Tibial nerve (tissue), 4 donors: ENCODE measurements at places on chromosomes 6 and 20.

DNA sequence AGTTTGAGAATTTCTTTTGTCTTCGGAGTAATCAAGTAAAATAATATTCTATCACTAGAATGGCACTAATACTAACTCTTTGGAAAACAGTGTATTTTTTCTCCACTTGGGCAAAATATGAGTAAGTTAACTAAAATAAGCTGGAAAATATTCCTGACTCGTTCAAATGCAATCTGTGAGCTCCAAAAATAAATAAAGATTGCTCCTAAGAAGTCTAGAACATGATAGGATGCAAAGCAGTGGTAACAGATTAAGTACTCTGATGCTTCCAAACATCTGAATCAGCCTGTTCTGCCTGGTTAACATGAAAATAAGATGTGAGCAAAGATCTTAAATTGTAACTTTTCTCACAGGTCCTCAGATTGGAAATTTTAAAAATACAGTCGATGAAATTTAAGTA, 285.1 kb upstream of the ID4 start:
- no peak for DNase-seq

GRCh38 chr6:149545258-149545753, 537 bp downstream of the PPIL4 start:
- DNase-seq = no peak

- DNase-seq = no peak
Observed at GRCh38 chr6:110233770-110234374, 53.6 kb downstream of the CDC40 start.

DNA sequence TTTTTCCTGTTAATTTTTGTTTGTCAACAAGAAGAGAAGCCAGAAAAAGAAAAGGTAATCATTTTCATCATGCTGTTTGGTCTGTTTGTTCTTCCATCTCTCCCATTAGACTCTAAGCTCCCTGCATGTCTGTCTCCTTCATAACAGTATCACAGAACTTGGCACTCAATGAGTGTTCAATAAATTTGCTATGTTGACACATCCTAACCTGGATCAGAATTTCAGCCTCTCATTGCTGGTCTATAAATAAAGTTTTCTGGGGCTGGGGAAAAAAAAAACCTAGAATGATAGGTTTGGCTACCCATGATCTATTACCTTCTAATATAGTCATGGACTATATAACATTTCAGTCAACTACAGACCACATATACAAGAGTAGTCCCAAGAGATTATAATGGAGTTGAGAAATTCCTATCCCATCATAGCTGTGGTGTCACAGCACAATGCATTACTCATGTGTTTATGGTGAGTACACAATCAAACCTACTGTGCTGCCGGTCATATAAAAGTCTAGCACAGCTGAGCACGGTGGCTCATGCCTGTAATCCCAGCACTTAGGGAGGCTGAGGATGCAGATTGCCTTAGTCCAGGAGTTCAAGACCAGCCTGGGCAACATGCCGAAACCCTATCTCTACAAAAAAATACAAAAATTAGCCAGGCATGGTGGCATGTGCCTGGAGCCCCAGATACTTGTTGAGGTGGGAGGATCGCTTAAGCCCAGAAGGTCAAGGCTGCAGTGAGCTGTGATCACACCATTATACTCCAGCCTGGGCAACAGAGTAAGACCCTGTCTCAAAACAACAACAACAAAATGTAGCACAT, 5.9 kb downstream of the NUDT3 start:
- DNase-seq = no peak

DNA sequence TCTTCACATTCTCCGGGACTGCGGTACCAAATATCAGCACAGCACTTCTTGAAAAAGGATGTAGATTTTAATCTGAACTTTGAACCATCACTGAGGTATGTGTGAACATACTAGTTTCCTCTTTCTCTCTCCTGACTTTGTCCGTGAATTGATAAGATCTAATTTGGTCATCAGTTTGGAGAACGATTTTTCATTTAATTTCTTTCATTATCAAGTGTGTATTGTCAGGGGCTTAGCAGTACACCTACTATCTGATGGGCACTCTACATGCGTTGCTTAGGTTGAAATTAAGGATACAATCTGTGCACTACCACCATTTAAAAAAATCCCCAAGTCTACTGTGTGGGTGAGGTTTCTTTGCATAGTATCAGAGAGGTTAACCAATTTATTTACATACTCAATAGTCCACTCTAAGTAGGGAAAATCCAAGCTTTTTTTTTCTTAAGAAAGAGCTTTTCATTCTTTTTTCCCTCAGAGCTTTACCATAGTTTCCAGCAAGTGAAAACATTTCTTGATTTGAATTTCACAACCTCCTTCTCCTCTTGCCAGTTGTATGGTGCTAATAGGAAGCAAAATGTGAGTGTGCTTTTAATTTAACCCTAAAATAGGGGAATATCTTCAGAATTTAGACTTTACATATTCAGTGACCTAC, 105.4 kb upstream of the ESR1 start:
- DNase-seq = no peak

DNA sequence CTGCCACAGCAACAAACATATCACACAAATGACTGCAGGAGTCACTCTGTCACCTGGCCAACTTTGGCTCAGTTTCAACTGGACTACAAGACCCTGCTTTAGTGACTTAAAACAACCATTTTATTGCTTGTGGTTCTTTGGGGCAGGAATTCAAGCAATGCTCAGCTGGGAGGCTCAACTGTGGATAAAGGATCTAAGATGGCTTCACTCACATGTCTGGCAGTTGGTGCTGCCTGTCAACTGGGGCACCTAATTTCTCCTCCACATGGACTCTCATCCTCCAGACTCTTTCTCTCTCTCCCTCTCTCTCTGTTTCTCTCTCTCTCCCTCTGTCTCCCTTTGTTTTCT, 2.8 kb upstream of the EPB41L2 start:
- no peak for DNase-seq

DNA sequence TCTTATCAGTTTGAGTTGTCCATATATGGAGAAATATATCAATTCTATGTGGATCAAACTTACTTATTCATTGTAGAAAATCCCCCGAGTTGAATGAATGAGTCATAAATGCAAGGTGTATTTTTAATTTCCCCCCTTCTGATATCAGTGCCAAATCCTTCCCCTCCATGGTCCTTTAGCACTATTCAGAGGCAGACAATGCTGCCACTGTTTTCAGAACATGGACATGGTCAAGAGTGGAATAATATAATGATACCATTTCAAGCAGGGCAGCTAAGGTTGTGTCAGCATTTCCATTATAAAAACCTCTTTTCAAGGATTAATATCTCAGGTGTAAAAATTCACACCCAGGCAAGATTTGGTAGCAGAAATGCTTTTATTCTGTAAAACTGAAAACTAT, 244.0 kb downstream of the FOXC1 start:
- no peak for DNase-seq

GRCh38 chr20:20829681-20830080, 117.2 kb upstream of the RALGAPA2 start:
- DNase-seq = no peak

- DNase-seq = no peak
Observed at GRCh38 chr20:38843346-38843745, 37.8 kb downstream of the PPP1R16B start.
